Neural progenitor cell (in vitro differentiated cells): ENCODE measurements at places on chromosomes 3 and 15. TPM values are rescaled to one million over a fixed set of nuclear protein-coding genes. Genes with fewer than 3 reads are reported as not detected.

DNA sequence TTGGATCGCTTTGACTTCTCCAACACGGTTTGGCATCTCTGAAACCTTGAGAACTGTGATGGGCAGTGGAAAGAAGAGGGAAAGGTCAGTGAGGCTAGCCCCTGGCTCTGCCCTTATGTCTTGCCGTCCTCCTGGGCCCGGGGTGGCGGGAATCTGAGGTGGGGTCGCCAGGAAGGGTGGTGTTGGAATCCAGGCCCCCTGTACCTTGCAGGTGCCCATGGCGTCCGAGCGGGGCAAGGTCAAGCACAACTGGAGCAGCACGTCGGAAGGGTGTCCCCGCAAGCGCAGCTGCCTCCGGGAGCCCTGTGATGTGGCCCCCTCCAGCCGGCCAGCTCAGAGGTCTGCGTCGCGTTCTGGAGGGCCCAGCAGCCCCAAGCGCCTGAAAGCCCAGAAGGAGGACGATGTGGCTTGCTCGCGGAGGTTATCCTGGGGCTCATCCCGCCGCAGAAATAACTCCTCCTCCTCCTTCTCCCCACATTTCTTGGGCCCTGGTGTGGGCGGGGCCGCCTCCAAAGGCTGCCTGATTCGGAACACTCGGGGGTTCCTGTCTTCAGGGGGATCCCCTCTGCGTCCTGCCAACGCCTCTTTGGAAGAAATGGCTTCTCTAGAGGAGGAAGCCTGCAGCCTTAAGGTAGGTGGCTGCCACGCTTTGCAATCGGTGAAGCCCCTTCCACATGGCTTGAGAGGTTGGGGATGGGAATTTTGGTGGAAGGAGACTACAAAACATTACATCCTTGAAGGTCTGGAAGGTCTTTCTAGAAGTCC, 907 bp downstream of the TATDN2 start:
- H3K4me1 ChIP-seq, result peaks cover 14% of the 10 kb centered on the region
- peak; percentile 55 for DNase-seq

DNA sequence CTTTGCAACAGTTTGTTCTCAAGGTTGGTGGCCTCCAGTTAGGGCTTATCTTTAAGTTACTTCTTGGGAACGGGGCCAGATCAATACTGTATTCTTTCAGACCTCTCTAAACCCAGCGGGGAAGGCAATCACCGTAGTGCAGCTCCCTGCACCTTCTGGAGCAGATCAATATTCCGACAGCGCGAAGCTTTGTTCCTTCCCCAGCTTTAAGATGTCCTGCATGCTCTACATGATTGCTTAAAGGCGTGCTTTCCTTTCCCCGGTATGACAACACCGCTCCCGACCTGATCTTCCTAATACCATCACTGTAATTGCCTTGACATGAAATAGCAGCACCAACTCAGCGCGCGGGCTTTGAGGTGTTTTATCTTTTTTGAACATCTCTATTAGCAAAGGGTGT, 755.2 kb downstream of the NR2F2 start:
- H3K36me3 ChIP-seq, result no peaks in the 10 kb centered on the region
- no peak overlapping the region for H3K4me3 ChIP-seq
- no peak overlapping the region for H3K27ac ChIP-seq
- DNase-seq, result no peak
- H3K4me1 ChIP-seq, result peaks cover 4% of the 10 kb centered on the region

- no peaks in the 10 kb centered on the region for H3K27me3 ChIP-seq
- no peaks in the 10 kb centered on the region for H3K36me3 ChIP-seq
- no peaks in the 10 kb centered on the region for H3K4me1 ChIP-seq
- no peak overlapping the region for H3K4me3 ChIP-seq
- no peak overlapping the region for H3K27ac ChIP-seq
- no peak for DNase-seq
These were observed 14.6 kb upstream of the OR5K2 start for GRCh38 chr3:98482717-98483482.

DNA sequence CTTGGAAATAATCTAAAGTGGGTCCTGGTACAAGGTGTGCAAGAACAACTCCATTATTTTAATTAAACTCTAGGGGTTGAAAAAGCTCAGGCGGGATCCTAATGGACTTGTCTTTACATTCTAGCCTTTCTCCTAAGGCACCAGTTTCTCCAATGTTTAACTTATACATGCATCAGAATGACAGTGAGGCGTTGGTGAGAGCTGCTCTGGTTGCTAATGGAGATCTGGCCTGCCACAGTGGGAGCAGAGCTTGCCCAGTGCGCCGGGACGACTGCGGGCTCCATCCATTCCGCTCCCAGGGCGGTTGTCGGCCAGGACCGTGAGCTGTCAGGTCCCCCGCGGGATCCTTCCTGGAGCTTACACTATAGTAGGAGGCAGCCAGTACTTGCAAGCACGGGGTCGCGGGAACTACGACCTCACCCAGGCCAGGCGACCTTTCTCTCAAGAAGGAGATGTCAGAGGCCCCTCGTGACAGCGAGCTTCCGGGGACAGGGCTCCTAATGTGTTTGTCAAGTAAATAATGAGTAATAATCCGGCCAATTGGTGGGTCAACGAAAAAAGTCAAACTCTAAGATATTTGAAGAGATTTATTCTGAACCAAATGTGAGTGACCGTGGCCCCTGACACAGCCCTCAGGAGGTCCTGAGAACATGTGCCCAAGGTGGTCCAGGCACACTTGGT, 991 bp upstream of the HIGD1A start:
- H3K36me3 ChIP-seq, result no peaks in the 10 kb centered on the region
- H3K4me1 ChIP-seq, result peaks cover 18% of the 10 kb centered on the region
- H3K27ac ChIP-seq, result no peak overlapping the region
- H3K4me3 ChIP-seq, result peak overlapping the region; percentile 67

DNA sequence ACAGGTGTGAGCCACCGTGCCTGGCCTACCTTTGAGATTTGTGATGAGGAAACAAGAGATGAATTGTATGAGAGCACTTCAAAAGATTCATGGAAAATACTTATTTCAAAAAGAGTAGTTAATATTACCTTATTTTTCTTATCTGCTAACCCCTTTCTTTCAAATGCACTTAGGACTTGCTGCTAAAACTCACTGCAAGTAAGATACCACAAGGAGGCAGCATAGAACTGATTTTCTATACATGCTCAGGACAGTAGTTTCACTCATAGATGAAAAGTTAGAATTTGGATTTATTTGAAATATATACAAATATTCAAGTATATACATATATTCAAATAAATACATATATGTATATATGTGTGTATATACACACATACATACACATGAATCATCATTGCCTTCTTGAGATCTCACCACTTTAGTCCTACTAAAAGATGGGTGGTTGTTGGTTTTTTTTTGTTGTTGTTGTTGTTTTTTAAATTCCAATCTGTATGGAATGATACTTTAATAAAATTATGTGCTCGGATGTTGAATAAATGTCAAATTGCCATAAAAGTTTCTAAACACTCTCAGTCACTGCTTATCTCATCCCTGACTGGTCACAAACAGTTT, 2.4 kb downstream of the CCNDBP1 start:
- no peak overlapping the region for H3K27ac ChIP-seq
- H3K27me3 ChIP-seq, result no peaks in the 10 kb centered on the region
- H3K4me3 ChIP-seq, result no peak overlapping the region
- H3K4me1 ChIP-seq, result peaks cover 4% of the 10 kb centered on the region
- peak; percentile 64 for DNase-seq

DNA sequence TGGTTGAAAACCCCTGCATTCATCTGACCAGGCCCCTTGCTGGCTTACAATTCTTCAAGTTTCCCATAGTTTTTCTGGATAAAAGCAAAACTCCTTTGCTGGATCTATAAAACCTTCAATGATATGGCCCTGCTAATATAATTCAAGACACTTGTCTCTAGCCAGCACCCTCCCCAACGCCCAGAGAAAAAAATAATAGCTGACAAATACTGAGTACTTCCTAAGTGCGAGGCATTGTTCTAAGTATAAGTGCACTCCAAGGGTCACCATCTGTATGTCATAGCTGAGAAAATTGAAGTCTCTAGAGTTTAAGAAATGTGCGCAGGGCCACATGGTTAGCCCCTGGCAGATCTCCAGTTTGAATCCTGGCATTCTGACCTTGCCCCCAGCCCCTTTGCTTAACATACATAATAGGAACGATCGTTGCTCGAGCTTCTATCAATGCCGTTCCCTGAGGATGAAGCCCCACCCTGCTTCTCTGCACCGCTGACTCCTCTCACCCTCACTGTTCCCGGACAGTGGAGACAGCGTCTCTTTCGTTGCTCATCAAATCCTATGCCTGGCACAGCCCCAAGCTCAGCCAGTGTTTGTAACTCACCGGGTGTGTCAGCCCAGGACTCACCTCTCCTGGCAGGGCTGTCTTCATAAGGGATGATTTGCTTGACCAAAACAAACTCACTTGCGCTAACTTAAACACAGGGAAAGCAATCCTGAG, 377.1 kb upstream of the PROK2 start:
- H3K4me1 ChIP-seq, result peaks cover 9% of the 10 kb centered on the region
- no peaks in the 10 kb centered on the region for H3K27me3 ChIP-seq
- no peak overlapping the region for H3K27ac ChIP-seq
- H3K4me3 ChIP-seq, result no peak overlapping the region
- H3K36me3 ChIP-seq, result no peaks in the 10 kb centered on the region

GRCh38 chr3:175020101-175020500, 161.0 kb downstream of the NAALADL2 start:
- DNase-seq, result no peak
- no peak overlapping the region for H3K27ac ChIP-seq
- no peaks in the 10 kb centered on the region for H3K4me1 ChIP-seq
- no peaks in the 10 kb centered on the region for H3K27me3 ChIP-seq
- H3K4me3 ChIP-seq, result no peak overlapping the region
- H3K36me3 ChIP-seq, result no peaks in the 10 kb centered on the region

DNA sequence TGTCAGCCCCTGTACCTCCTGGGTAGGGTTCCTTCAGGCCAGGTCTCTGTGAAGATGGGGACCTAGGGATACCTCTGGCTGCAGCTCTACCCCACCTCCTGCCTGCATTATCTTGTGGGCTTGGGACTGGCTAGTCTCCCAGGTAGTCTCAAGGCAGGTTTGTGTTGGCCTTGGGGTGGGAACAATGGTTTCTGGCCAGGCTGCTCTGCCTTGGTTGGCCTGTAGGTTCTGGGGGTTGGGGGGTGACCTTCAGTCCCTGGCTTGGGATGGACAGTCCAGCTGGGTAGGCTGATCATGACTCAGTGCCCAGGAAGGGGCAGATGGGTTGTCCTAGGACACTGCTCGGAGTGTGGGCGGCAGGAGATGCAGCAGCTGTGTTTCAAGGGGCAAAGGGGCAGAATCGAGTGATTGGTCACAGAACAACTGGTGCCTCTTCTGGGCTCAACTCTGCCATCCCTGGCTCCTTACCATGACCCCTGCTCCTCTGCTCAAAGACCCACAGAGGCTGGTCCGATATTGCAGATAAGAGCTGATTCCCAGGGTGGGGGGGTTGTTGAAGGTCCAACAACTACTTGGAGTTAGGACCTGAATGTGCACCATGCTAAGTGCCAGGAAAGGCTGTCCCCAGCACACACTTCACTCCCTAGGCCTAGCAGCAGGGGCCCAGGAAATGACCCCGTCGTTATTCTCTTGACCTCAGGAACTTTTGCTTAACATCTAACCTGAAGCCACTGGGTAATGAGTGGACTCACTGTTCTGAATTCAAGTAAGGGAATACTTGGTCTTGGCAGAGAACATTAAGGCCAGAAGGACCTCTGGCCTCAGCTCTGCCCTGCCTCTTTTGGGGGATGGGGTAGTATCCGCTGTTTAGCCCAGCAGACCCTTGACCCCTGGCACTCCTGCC, 18.1 kb upstream of the BSN start:
- H3K27ac ChIP-seq, result no peak overlapping the region
- H3K36me3 ChIP-seq, result no peaks in the 10 kb centered on the region
- peaks cover 24% of the 10 kb centered on the region for H3K4me1 ChIP-seq
- no peak overlapping the region for H3K4me3 ChIP-seq

- DNase-seq, result no peak
- H3K4me1 ChIP-seq, result no peaks in the 10 kb centered on the region
- no peaks in the 10 kb centered on the region for H3K27me3 ChIP-seq
- no peak overlapping the region for H3K27ac ChIP-seq
- H3K4me3 ChIP-seq, result no peak overlapping the region
These were observed 19.9 kb downstream of the C2CD4B start for GRCh38 chr15:62145015-62145735.

- no peaks in the 10 kb centered on the region for H3K36me3 ChIP-seq
- H3K27ac ChIP-seq, result no peak overlapping the region
- peak; percentile 45 for DNase-seq
- peak overlapping the region; percentile 38 for H3K4me3 ChIP-seq
- peaks cover 42% of the 10 kb centered on the region for H3K4me1 ChIP-seq
- H3K27me3 ChIP-seq, result peaks cover 100% of the 10 kb centered on the region
These were observed 7.2 kb upstream of the EOMES start for GRCh38 chr3:27729325-27729724.

GRCh38 chr3:183875411-183875810, 9.3 kb downstream of the PARL start:
- H3K4me1 ChIP-seq, result no peaks in the 10 kb centered on the region
- no peaks in the 10 kb centered on the region for H3K36me3 ChIP-seq
- DNase-seq, result no peak
- no peak overlapping the region for H3K27ac ChIP-seq

GRCh38 chr3:178494386-178494785, 41.9 kb upstream of the KCNMB2 start:
- H3K36me3 ChIP-seq, result no peaks in the 10 kb centered on the region
- H3K4me1 ChIP-seq, result no peaks in the 10 kb centered on the region
- H3K4me3 ChIP-seq, result no peak overlapping the region
- no peaks in the 10 kb centered on the region for H3K27me3 ChIP-seq

DNA sequence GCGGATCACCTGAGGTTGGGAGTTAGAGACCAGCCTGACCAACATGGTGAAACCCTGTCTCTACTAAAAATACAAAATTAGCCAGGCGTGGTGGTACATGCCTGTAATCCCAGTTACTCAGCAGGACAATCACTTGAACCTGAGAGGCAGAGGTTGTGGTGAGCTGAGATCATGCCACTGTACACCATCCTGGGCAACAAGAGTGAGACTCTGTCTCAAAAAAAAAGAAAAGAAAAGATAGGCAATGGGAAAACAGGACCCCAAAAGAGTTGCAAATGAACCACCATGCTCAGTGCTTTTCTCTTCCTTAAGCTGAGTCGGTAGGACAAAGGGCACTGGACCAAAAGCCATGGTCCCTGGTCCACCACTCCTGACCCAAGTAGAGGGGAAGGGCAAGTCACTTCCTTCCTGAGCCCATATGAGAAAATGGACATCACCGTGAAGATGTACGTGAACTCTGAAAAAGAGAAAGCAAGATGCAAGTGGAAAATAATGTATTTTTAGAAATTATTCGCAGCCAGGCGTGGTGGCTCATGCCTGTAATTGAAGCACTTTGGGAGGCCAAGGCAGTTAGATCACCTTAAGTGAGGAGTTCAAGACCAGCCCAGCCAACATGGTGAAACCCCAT, 2.6 kb downstream of the ITGB5 start:
- H3K4me3 ChIP-seq, result peak overlapping the region; percentile 22
- H3K4me1 ChIP-seq, result peaks cover 53% of the 10 kb centered on the region
- peak overlapping the region; percentile 95 for H3K27ac ChIP-seq
- peaks cover 10% of the 10 kb centered on the region for H3K27me3 ChIP-seq
- no peaks in the 10 kb centered on the region for H3K36me3 ChIP-seq

- no peaks in the 10 kb centered on the region for H3K27me3 ChIP-seq
- H3K4me3 ChIP-seq, result no peak overlapping the region
- H3K36me3 ChIP-seq, result no peaks in the 10 kb centered on the region
- peaks cover 7% of the 10 kb centered on the region for H3K4me1 ChIP-seq
- DNase-seq, result no peak
These were observed 22.9 kb downstream of the BBX start for GRCh38 chr3:107545680-107546120.

- H3K27ac ChIP-seq, result no peak overlapping the region
- H3K27me3 ChIP-seq, result peaks cover 19% of the 10 kb centered on the region
- peaks cover 4% of the 10 kb centered on the region for H3K4me1 ChIP-seq
These were observed 13.8 kb downstream of the BDH1 start for GRCh38 chr3:197541756-197542539.

GRCh38 chr15:65873256-65873655, 4.0 kb downstream of the RAB11A start:
- no peak overlapping the region for H3K4me3 ChIP-seq
- H3K27ac ChIP-seq, result no peak overlapping the region
- no peaks in the 10 kb centered on the region for H3K27me3 ChIP-seq
- peaks cover 10% of the 10 kb centered on the region for H3K36me3 ChIP-seq
- DNase-seq, result no peak

PP2D1 gene
- total RNA-seq, result not detected in 2 replicates

SMAD6 gene
- total RNA-seq, result 3.4 and 9.4 TPM in 2 replicates
